ENCODE measurements at places on chromosomes 2 and 18.
A peak's percentile ranks its signal among the peaks of the same experiment; 100 is the strongest.

DNA sequence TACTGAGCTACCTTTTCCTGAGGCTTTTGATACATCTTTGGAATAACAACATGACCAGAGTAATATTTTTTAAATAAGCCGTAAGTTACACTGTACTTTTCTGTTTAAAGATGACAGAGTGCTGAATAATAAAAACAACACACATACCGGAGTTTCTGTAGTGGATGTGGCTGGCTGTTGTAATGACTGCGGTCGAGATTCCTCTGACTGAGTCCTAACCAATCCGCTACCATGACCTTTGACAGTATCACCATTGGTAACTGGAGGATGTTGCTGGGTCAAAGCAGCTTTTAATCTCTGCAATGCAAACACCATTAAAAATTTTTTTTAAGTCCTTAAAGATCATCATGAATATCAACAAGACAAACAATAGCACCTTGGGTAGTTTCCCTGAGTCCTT lies 70.7 kb downstream of the ATF2 start:
- no peak for DNase-seq

DNA sequence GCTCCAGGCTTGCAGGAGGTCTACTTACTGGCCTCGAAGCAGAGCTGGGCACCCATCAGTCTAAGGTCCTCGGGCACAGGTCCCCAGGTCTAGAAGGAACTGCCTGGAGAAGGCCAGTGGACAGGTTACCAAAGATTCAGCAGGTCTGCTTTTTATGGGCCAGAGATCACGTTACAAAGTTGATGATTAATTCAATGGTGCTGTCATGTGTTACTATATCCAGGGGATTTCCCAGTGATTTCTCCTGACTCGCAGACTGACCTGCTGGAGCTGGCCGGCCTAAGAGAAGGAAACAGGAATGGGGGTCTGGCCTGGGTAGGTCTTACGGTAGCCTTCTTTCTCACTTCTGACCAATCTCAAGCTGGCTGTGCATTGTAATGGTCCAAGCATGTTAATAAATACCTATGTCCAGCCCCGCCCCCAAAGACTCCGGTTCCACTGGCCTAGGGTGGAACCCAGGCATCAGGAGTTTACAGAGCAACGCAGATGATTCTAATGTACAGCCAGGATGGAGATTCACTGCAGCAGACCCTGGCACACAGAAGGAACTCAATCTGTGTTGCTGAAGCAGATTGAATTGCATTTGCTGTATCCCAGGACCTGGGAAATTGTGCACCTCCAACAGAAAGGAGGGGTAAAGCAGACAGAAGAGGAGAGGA lies at the start of gene NEURL3:
Gene NEURL3, minus strand, starts transcription at position 127 of the 659 bp plus-strand sequence. Its CDS starts 71 bp downstream, at position 56.
- DNase-seq = no peak

GRCh38 chr18:27750014-27750413 lies 426.9 kb downstream of the CDH2 start:
- no peak for DNase-seq

GRCh38 chr2:179951680-179952079 lies 55.4 kb downstream of the CWC22 start:
- DNase-seq = no peak

DNA sequence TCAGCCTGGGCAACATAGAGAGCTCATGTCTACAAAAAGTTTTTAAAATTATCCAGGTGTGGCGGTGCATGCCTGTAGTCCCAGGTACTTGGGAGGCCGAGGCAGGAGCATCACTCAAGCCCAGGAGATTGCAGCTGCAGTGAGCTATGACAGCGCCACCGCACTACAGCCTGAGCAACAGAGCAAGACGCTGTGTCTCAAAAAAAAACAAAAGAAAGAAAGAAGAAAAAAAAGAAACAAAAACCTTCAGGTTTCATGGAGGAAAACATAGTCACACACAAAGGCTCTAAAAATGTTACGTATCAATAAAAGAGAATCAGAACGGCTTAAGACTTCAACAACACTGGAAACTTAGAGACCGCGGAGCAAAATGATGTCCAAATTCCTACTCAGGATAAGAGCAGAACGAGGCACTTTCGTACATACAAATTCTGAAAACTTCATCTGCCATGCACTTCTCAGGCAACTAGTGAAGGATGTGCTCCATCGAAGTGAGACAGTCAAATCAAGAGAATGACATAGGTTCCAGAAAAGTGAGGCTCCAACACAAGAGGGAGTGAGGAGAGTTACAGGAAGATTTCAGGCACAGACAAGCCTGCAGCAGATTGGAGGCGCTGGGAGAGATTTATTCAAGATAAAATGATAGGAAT lies 4.4 kb downstream of the HDLBP start:
- DNase-seq = no peak

- DNase-seq = peak; percentile 62
Observed at GRCh38 chr2:121485039-121485438, 45.6 kb upstream of the RNU4ATAC start.

- DNase-seq = no peak
Observed at GRCh38 chr18:47964053-47964452, 33.6 kb upstream of the SMAD2 start.

DNA sequence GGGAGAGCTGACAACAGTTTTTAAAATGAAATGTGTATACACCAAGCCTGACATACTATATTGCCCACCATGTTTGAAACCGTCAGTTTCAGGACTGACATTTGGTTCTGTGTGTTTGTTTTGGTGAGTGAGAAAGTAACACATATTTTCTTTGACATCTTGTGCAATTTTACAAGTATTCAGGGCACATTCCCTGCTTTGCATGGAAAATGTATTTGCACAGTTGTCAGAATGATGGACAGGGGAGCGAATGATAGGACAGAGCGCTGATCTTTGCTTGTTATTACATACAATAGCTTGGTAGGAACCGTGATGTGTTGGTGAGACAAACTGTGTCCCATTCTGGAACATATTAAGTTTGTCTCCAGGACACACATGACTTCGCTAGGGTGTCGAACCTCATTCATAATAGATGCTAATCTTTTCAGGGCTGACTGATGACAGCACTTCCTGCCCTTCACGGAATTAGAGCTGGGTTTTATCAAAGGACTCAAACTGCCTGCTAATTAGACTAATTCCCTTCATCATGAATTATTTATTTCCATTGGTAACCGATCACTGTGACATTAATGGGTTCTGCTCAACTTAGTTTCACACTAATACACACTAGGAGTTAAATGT lies 158.5 kb downstream of the CDCA7 start:
- DNase-seq = no peak

- no peak for DNase-seq
Observed at GRCh38 chr2:104078431-104079157, 775.3 kb upstream of the POU3F3 start.

- peak; percentile 78 for DNase-seq
Observed at GRCh38 chr2:64943387-64944150, 45.6 kb upstream of the SLC1A4 start.

GRCh38 chr18:35459997-35460396 lies 37.8 kb downstream of the INO80C start:
- no peak for DNase-seq

GRCh38 chr2:150126839-150127238 lies 360.6 kb downstream of the RND3 start:
- DNase-seq = no peak

GRCh38 chr2:121707344-121707919 lies 29.2 kb downstream of the NIFK start:
- no peak for DNase-seq

DNA sequence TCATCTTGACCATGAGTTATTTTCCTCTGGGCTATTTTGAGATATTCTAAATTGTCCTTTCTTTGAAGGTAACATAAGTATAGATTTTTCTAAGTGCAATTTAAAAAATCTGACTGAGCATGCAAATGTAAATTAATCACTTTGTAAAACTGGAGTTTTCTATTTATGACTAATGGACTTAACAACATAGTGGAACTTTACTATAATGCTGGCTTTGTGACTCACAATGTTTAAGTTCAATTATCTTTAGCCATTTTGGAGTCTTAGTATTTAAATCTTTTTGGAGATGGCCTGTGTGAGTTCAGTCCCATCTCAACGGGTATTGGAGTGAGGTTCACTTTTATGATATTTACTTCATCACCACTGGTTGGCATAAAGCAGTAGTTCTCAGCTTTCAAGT lies 35.2 kb upstream of the NOSTRIN start:
- DNase-seq = no peak

DNA sequence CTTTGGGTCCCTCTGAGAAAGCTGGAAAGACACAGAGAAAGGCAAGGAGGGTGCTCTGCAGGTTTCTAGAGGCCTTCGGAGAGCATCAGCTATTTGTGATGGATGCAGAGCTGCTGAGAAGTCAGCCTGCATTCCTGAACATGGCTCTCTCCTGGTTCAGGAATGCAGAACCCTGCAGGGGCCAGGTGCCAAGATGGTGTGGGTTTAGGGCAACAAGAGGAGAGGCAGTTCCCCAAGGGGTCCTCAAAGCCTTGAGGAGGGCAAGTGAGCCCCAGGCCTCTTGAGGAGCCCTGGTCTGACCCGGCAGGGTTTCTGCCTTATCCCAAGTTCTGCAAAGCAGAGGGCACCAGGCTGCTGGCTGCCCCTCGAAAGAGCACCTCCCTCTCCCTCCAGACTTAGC lies 93.3 kb downstream of the HS1BP3 start:
- DNase-seq = no peak

DNA sequence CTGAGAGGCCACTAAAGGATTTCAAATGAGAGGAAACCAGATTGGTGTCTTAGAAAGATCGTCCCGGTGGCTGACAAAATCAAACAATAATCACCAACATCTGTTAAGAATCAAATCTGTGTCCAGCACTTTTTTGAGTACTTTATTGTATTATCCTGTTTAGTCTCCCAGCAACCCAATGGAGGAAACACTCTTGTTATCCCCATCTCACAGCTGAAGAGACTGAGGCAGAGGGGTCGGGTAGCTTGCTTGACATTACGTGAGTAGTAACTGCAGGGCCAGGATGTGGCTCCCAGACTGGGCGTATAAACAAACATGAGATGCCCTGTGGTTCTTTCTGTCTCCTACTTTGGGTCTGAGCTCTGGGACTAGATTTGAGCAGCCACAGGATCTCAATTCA lies 76.0 kb downstream of the KLHL29 start:
- DNase-seq = no peak

GRCh38 chr18:26483633-26484032 lies 64.7 kb downstream of the KCTD1 start:
- no peak for DNase-seq

GRCh38 chr2:108629417-108629816 lies 89.9 kb upstream of the RANBP2 start:
- no peak for DNase-seq

- DNase-seq = no peak
Observed at GRCh38 chr2:59314031-59314766, 1073.1 kb upstream of the FANCL start.

DNA sequence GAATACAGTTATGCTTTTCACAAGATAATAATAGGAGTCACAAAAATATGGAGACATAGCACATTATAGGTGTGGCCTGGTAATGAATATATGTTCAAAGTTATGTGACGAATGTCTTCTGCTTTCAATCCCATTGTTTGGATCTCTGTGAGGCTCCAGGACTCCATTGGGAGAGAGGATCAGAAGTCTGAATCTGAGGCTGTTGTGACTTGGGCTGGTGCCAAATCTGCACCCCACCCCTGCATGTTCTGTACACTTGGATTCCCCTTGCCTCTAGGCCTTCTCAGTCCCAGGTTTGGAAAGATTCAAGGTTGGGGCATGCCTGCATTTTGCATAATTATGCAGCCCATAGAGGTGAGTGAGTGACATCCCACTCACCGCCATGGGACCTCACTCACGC lies 103.1 kb upstream of the MGAT5 start:
- DNase-seq = no peak

DNA sequence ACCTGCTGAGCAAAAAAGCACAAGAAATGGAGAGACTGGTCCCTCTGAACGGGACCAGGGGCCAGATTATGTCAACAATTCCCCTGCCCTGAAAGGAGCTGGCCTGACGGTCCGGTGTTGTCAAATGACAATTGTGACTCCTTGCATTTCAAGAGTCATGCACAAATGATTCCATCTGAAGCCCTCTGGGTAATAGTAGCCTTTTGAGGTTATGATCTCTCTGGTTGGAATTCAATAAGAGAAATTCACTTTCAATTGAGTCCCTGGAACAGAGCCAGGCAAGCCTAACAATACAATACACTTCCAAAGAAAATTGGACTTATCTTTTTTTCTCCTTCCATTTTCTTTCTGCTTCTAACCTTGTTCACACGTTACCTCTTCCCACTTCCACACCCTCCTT lies 116.9 kb downstream of the C1D start:
- no peak for DNase-seq

DNA sequence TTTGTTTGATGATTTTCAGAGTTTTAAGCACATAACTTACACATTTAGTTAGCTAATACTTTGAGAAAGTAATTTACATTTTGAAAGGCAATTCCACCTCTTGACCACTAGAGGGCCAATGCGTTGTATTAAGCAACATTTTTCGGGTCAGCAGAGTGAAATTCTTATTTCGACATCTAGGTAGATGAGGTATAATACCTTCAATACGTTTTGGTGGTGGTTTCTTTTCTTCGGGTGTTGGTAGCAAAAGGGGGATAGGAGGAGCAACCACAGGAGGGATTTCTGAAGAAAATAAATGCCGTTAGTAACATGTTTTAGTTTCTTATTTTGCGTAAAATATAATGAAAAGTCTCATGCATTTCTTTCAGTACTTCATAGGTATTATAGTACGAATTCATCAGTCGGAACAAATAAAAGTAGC lies 106.3 kb downstream of the TTN start:
- DNase-seq = peak; percentile 36

GRCh38 chr2:241834527-241835210 lies 24.0 kb downstream of the PDCD1 start:
- no peak for DNase-seq

DNA sequence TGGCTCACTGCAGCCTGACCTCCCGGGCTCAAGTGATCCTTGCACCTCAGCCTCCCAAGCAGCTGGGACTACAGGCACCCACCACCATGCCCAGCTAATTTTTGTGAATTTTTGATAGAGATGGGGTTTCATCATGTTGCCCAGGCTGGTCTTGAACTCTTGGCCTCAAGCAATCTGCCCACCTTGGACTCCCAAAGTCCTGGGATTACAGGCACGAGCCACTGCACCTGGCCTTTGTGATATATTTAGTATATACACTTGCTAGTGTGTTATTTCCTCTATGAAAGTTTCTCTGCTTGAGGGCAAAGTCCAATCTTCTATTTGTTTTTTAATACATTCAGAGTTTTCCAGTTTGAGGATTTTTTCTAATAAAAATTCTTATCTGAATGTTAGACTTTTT lies 119.3 kb downstream of the GALNT3 start:
- no peak for DNase-seq

DNA sequence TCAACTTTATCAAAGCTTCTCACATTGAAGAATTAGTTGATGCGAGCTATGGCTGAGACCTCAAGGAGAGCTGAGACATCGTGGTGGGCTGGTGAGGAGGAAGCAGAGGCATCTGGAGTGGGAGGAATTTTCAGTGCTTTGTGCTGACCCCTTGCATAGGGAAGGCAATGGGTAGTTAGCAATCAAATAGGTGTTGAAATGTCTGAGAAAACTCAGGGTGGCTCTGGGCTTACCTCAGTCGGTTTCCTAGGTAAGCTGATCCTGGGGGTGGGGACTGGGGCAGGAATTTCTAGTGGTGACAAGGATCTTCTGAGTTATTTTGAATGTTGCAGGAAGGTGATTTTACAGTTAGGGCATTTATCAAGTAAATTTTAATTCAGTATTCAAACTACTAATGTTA lies 20.7 kb upstream of the DPP10 start:
- no peak for DNase-seq

- no peak for DNase-seq
Observed at GRCh38 chr2:111251711-111252110, 131.0 kb downstream of the BCL2L11 start.

Measured in AG08395 (cell line).